Activated naive CD4-positive, alpha-beta T cell treated with anti-CD3 and anti-CD28 coated beads, Interleukin-2, amount 50 U/mL, for 72 hours (primary cell): ENCODE measurements at places on chromosomes 5 and 9. TPM values are rescaled to one million over a fixed set of nuclear protein-coding genes. Genes with fewer than 3 reads are reported as not detected.

ECM2 gene
- total RNA-seq, result not detected

PCDHGB2 gene
- 0.20 TPM for total RNA-seq

ZFP37 gene
- 1.7 TPM for total RNA-seq

PTPN3 gene
- 0.99 TPM for total RNA-seq

SLC46A2 gene
- total RNA-seq, result not detected

AGXT2 gene
- total RNA-seq, result not detected

PCDHA7 gene
- not detected for total RNA-seq

PALM2AKAP2 gene
- 5.0 TPM for total RNA-seq

TRPM3 gene
- total RNA-seq, result not detected

ATOSB gene
- 19.9 TPM for total RNA-seq

ALDH1A1 gene
- total RNA-seq, result 0.11 TPM

AQP7 gene
- not detected for total RNA-seq

CFAP77 gene
- total RNA-seq, result not detected

PMPCA gene
- 94.1 TPM for total RNA-seq

SPATA31C1 gene
- total RNA-seq, result not detected

KCNV2 gene
- total RNA-seq, result not detected

BAAT gene
- total RNA-seq, result not detected

GPR21 gene
- 0.23 TPM for total RNA-seq

IFNA21 gene
- total RNA-seq, result not detected

SARDH gene
- 3.5 TPM for total RNA-seq

ZNF622 gene
- total RNA-seq, result 24.4 TPM

PCSK1 gene
- not detected for total RNA-seq

NR4A3 gene
- total RNA-seq, result 7.8 TPM

SLCO6A1 gene
- total RNA-seq, result not detected

CEL gene
- total RNA-seq, result 2.4 TPM

MYOT gene
- total RNA-seq, result not detected

IRX4 gene
- total RNA-seq, result not detected

PLPP7 gene
- total RNA-seq, result 0.14 TPM

NIM1K gene
- 2.3 TPM for total RNA-seq

PLAC8L1 gene
- 0.64 TPM for total RNA-seq

GNAQ gene
- 22.3 TPM for total RNA-seq

FOXD4L3 gene
- 0.18 TPM for total RNA-seq

RIOK2 gene
- 21.4 TPM for total RNA-seq

FSTL4 gene
- total RNA-seq, result not detected

PGM5 gene
- total RNA-seq, result not detected

PRUNE2 gene
- total RNA-seq, result 0.18 TPM

HK3 gene
- 0.11 TPM for total RNA-seq

SOHLH1 gene
- total RNA-seq, result not detected

NTNG2 gene
- 2.2 TPM for total RNA-seq

FOXD4L5 gene
- total RNA-seq, result 0.23 TPM

NFIB gene
- not detected for total RNA-seq

SPATA31A3 gene
- total RNA-seq, result not detected

ELAVL2 gene
- total RNA-seq, result not detected

LCN15 gene
- not detected for total RNA-seq

MYMK gene
- not detected for total RNA-seq

GRXCR2 gene
- total RNA-seq, result not detected

PCDHGA10 gene
- not detected for total RNA-seq
